ENCODE measurements at places on chromosomes 3 and 15. TPM values are rescaled to one million over a fixed set of nuclear protein-coding genes. Genes with fewer than 3 reads are reported as not detected.

ZNF106 gene
- 96.4 TPM for total RNA-seq

HIGD2B gene
- not detected for total RNA-seq

HRH1 gene
- 4.3 TPM for total RNA-seq

TNNC1 gene
- not detected for total RNA-seq

LRRFIP2 gene
- 41.8 TPM for total RNA-seq

CAND2 gene
- total RNA-seq: 2.2 TPM

Measured in omental fat pad (tissue), 4 donors.